ENCODE measurements at places on chromosomes 6 and 20.

DNA sequence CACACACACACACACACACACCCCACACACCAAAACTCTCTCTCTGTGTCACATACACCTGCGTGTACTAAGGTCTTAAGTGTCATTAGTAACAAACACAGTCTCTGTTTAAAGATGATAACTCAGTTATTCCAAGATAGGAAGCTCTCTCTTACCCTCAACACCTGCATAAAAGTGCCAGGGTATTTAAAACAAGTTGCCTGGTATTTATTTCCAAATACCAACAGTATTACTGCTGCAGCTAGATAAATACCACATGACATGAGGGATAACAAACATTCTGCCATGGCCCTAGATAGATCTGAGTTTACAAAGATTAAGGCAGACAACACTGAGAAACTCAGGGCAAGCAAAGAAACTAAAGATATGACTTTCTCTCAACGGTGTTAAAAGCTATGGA is 118.5 kb downstream of the SIM1 start:
- no peak for DNase-seq

- DNase-seq, result no peak
These were observed 76.0 kb downstream of the MAN1A1 start for GRCh38 chr6:119273272-119274196.

GRCh38 chr6:44662461-44663121 is 275.1 kb downstream of the CDC5L start:
- no peak for DNase-seq

GRCh38 chr6:141203902-141204575 is 928.7 kb upstream of the GJE1 start:
- no peak for DNase-seq

DNA sequence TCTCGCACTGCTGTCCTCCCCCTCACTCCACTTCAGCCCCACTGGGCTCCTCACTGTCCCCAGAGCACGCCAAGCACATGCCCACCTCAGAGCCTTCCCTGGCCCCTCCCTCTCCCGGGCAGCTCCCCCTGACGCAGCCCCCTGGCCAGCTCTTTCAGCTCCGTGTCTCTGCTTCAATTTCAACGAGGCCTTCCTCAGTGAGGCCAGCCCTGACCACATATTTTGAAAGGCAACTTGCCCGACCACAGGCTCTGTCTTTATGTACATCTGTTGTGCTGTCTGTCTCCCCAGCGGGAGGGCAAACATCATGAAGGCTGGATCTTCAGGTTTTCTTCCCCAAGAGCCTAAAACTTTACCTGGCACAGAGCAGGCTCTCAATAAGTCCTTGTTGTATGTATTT is 44.6 kb downstream of the JPH2 start:
- DNase-seq, result no peak

DNA sequence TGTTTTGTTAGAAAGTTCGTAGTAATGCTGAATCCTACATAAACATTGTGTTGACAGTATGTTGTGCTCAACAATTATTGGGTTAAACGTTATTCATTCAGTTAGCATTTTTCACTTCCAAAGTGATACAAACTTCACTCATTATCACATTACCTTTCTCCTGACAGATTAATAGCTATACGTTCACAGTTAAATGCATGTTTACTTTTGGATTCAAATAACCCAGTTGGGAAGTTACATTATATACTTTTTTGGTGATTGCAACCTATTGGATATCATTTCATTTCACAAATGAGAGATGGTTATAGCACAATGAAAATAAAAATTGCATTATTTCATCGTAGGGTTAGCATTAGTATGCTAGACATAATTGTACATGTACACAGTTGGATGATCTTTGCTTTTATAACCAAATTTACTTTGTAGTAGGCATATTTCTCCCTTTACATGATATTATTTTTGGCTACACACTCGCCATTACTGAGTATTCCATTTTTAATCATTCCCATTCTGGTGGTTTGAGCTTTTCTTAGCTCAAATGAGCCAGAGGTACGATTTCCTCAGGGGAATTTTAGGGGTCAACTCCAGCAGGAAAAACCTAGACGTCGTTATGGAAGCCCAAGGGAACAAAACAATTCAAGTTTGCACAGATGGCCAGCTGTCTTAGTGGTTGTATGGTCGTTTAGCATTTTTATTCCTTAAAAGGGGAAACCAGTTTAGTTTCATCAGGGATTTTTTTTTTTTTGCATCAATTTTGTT is 2.1 kb upstream of the HIVEP1 start:
- no peak for DNase-seq

GRCh38 chr6:5744497-5744896 is 262.2 kb downstream of the NRN1 start:
- no peak for DNase-seq

DNA sequence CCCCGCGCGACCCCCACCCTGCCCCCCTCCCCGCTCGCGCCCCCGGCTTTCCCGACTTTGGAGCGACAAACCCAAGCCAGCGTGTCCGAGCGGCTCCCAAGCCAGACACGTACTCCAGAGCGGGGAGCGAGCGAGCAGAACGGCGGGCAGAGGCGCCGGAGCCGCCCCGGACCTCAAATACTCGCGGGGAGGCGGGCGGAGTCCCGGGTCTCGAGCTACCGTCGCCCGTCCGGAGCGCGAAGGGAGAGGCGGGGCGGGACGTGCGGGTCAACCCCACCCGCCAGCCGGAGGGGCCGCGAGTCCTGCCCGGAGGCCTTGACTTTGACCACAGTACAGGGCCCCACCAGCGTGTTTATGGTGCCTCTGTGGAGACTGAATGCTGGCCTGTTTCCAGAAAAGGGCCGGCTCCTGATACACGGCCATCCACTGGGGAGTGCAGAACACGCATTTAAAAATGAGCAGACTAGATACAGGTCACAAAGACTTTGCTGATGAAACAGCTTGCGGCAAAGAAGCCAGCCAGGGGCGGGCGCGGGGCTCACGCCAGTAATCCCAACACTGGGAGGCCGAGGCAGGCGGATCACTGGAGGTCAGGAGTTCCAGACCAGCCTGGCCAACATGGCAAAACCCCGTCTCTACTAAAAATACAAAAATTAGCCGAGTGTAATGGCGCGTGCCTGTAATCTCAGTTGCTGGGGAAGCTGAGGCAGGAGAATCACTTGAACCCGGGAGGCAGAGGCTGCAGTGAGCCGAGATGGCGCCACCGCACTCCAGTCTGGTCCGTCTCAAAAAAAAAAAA is at the start of gene SERPINB6:
Gene SERPINB6, minus strand, starts transcription at position 148 of the 799 bp plus-strand sequence. CDS start 12,235 bp downstream, outside the sequence.
- peak; percentile 60 for DNase-seq

- DNase-seq, result no peak
These were observed 1373.5 kb downstream of the GRIK2 start for GRCh38 chr6:102766963-102767362.

GRCh38 chr6:151804585-151805285 is 2.7 kb upstream of the ESR1 start:
- DNase-seq, result no peak

GRCh38 chr6:127092466-127092865 is 26.0 kb upstream of the RSPO3 start:
- no peak for DNase-seq

DNA sequence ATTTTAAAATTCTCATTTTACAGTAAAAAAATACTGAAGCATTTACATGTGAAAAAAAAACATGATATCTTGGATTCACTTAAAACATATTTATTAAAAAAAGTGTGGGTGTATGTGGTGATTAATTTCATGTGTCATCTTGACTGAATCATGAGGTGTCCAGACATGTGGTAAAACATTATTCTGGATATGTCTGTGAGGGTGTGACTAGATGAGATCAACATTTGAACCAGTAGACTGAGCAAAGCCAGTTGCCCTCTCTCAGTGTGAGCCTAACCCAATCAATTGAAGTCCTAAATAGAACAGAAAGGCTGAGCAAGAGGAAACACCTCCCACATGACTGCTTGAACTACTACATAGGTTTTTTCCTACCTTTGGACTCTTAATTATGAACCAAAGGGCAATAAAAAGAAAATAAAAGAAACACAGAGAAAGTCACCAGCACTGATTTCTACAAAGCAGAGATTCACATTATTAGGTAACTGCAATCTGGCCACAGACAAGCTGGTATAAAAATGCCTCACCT is 90.5 kb upstream of the VGLL2 start:
- no peak for DNase-seq

- peak; percentile 44 for DNase-seq
These were observed 87.8 kb downstream of the CARMIL1 start for GRCh38 chr6:25366903-25367545.

DNA sequence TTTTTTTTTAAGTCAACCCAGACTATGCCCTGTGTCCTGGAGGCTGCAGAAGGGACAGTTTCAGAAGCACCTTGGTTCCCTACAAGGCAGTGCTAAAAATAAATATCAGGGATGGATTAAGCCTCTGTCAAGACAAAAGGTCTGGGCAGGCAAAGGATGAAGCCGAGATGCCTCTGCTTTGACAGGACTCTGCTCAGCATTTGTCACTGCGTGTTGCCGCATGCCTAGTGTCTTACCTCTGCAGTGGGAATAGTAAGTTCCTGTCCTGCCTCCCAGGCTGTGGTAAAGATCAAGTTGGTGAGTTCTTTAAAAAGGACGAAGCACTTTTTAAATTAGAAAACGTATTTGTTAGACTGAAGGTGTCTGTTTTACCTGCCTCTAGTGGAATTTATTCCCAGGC is 15.1 kb downstream of the AAR2 start:
- no peak for DNase-seq

GRCh38 chr20:14232650-14233049 is 104.8 kb downstream of the FLRT3 start:
- no peak for DNase-seq

DNA sequence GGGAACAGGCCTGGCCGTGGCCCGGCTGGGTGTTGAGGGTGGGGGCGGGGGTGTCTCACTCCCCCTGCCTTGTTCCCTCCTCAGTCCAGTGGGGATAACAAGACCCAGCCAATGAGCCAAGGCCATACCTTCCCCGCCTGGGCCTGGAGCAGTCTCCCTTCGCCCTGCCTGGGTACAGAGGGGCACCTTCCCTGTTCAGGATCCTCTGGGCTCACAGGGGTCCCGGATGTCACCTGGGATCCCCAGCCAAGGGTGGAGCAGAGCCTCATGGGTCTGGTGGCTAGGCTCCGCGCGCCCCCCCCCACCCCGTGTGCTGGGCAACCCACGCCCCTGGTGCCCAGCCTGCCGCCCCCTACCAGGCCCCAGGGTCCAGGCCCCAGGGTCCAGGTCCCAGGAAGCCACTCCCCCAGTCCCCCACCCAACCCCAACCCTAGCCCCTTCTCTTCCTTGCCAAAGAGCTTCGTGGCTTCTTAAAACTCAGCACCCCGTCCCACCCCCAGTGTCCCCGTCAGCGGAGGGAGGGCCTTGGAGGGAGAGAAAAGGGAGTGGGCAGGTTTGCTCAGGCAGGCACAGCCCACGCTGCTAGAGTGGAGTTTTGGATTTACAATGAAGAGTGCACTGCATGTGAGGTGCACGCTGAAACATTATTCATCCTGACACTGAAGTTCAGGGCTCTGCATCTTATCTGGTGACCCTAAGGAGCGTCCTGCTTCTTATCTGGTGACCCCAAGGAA is 11.8 kb downstream of the HRH3 start:
- DNase-seq, result no peak

DNA sequence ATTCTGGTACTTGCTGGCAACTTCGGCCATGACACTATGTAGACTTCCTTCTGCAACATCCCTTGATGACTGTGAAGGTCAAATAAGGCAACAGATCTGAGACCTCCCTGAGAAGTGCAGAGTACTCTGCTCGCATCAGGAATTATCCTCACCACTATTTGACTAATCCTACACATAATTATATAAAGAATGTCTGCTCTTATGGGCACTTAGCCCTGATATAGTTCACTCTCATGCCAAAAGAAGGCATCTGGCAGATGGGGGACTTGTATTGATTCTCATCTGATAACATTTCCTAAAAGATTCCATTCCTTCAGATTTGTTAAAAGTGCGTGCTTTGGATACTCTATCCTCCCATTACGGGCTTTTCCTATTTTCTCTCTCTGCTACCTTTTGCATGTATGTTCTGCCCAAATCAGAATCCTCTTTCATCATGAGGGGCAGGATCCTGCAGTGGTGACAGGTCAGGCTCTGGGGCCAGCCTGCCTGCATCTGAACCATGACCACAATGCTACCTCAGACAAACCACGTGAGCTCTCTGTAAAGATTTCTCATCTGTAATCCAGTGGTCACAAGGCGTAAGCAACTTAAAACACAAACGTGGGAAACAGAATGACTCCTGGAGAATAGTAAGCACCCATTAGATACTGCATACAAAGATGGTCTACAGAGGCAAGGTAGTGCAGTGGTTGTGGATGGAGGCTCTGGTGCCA is 134.0 kb downstream of the GJA10 start:
- no peak for DNase-seq

DNA sequence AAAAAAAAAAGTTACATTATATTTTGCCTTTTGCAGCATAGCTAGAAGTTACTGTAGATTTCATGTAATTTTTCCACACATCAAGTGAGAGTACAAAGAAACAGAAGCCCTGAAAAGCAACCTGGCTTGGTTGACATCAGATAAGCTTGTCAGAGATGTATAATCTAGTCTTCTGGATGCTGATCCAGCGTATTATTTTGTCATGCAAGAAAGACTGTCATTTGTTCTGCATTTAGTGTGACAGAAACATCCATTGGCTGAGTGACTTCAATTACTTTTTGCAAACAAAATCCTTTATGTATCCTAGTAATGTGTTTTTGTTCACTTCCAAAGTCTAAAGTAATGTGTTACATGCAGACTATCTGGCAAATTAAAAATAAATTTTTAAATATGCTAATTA is 75.3 kb downstream of the FAM83B start:
- no peak for DNase-seq

DNA sequence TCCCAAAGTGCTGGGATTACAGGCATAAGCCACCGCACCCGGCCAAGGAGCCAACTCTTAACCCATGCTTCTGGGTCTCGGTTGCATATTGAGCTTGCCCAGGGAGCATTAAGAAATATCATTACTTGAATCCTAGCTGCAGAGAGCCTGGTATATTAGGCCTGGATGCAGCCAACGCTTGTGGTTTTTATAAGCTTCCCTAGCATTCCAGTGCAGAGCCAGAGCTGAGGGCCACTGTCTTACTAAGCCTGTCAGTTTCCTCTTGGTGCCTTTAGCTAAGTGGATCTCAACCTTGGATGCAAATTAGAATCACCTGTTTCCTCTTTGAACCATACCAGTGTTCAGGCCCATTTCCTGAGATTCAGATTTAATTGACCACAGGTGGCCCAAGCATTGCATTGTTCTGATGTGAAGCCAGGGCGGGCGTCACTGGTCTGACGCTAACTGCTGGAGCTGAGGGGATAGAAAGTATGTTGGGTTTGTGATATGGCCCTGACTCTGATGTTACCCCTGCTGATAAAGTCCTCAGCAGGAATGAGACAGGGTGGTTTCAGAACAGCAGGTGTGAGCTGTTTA is 76.3 kb downstream of the BTBD3 start:
- DNase-seq, result no peak

DNA sequence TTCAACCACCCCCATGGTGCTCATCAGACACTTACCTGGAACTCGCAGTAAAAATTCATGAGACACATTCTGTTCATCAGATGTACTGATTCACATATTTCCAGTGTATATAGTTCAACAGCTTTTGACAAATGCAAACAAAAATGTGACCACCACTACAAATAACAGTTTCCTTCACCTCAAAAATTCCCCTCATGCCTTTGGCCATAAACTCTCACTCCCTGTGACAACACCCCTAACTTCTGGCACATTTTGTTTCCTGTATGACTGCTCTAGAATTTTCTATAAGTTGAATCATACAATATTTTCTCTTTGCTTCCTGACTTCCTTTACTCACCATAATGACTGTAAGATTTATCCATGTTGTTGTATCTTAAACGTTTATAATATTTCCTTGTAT is 63.7 kb downstream of the C6orf118 start:
- DNase-seq, result no peak

- no peak for DNase-seq
These were observed 2.8 kb downstream of the EBF4 start for GRCh38 chr20:2695206-2695983.

All from hematopoietic multipotent progenitor cell (in vitro differentiated cells).